ENCODE measurements at places on chromosomes 11 and 22.

- peak overlapping the region; percentile 87 for H3K4me3 ChIP-seq
- peaks cover 20% of the 10 kb centered on the region for H3K4me1 ChIP-seq
- peak overlapping the region; percentile 67 for H3K27ac ChIP-seq
- no peaks in the 10 kb centered on the region for H3K27me3 ChIP-seq
- DNase-seq: no peak
Observed at GRCh38 chr22:42443240-42444076, 11.3 kb upstream of the NFAM1 start.

DNA sequence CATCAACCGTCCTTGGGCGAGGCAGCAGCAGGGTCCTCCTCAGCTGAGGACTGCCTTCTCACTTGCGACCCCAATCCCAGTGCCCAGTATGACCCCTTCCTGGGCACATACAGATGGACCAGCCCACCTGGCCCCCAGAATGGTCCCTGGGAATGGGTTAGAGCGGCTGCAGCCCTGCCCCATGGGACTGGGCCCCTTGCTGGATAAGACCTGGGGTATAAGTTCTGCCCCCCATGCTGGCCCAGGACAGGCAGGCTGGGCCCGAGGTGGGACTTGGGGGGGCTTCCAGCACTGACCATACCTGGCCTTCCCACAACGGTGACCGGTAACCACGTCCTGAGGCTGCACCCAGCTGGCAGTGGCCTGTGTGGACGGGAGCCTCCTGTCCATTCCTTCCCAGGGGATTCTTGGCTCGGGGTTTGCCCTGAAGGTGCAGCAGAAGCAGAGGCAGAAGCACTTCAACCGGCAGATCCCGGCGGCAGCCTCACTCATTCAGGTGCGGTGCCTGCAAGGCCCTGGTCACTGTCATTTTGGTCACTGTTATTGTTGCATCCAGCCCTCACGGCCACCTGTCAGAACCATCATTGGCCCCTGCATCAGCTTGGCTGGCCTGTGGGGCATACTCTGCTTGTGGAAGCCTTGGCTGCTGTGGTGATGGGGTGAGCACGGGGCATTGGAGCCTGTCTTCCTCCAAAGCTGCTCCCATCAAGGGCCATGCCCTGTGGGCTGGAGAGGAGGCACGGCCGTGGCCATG is 114.8 kb downstream of the KCNQ1OT1 start:
- no peak overlapping the region for H3K27ac ChIP-seq
- DNase-seq: no peak
- H3K27me3 ChIP-seq: no peaks in the 10 kb centered on the region
- no peaks in the 10 kb centered on the region for H3K4me1 ChIP-seq

DNA sequence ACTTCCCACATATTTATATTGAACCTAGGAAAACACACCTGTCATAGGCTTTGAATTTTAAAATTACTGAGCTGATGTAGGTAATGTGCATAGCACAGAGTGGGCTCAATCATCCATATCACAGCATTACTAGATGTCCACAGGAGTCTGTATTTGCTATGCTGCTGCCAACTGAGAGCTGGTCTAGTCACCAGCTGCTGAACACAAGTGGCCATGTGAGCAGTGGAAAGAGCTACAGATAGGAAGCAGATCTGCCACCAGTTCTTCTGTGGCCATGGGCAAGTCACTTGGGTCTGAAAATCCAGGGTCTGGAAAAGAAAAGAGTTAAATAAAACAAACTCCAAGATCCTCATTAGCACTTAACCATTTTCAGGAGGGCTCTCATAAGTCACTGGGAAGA is 91.8 kb downstream of the APIP start:
- H3K27me3 ChIP-seq: no peaks in the 10 kb centered on the region
- DNase-seq: no peak
- H3K4me3 ChIP-seq: no peak overlapping the region
- H3K27ac ChIP-seq: no peak overlapping the region

DNA sequence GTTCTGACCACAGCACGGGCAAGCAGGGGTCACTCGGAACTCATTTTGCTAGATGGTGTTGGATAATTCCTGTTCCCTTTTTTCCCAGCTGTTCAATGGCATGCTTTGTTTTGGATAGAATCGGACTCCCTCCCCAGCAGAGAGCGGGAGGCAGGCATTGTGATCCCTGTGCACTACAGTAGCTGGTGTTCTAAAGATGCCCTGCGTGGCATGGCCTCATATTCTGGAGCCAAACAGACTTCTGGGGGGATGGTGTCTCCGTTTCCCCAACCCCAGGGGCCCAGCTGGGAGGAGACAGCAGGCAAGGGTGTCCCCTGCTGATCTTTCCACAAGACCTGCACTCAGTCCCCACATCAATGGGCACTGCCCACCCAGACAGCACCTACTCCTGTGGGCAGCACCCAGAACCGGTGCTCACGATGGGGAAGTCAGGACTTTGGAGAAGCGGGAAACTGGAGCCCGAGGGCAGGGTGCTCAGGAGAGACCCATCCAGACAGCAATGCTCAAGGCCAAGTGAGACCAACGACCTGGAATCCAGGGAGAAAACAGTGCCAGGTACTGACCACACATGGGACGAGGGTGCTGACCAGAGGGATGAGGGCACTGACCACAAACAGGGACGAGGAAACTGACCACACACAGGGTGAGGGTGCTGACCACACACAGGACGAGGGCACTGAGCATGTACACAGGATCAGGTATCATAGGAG is 934.9 kb downstream of the BRD1 start:
- no peaks in the 10 kb centered on the region for H3K27me3 ChIP-seq
- H3K27ac ChIP-seq: no peak overlapping the region
- no peaks in the 10 kb centered on the region for H3K4me1 ChIP-seq
- H3K4me3 ChIP-seq: no peak overlapping the region

DNA sequence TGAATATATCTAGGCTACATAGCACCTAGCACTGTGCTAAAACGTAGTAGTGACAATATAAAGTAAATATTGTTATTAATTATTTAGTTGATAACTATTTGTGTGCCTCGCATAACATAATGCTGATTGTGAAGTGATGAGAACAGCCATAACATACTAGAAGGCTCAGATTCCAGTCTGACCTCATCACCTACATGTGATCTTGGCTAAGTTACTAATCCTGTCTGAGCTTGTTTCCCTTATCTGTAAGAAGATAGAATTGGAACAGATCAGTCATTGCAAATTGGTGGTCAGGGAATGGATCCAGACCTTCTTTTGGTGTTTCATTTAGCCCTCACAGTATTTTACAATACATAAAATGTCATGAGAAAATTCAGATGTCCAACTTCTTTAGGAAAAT is 103.4 kb upstream of the SEZ6L start:
- H3K4me1 ChIP-seq: no peaks in the 10 kb centered on the region
- H3K27me3 ChIP-seq: peaks cover 3% of the 10 kb centered on the region
- DNase-seq: no peak

GRCh38 chr22:44181033-44181911 is 547 bp downstream of the PARVG start:
- H3K27me3 ChIP-seq: no peaks in the 10 kb centered on the region
- peak overlapping the region; percentile 73 for H3K27ac ChIP-seq
- peaks cover 14% of the 10 kb centered on the region for H3K36me3 ChIP-seq
- peak; percentile 68 for DNase-seq

DNA sequence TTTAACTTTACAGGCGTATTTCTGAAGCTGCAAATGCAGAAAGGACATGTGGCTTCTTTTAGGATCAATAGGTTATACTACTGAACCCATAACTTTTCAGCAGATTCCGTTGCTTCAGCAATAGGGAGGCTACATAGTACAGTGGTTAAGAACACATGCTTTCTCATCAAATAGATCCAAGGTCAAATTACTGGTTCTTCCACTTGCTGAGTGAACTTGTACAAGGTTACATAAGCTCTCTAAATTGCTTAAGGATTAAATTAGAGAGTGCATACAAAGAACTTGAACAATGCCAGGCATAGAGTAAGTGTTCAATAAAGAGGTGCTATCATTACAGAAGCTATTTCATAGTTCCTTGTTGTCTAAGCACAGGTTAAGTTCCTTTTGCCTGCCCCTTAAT is 129.6 kb downstream of the BARX2 start:
- no peak overlapping the region for H3K4me3 ChIP-seq
- no peaks in the 10 kb centered on the region for H3K27me3 ChIP-seq
- H3K27ac ChIP-seq: no peak overlapping the region
- H3K4me1 ChIP-seq: no peaks in the 10 kb centered on the region

DNA sequence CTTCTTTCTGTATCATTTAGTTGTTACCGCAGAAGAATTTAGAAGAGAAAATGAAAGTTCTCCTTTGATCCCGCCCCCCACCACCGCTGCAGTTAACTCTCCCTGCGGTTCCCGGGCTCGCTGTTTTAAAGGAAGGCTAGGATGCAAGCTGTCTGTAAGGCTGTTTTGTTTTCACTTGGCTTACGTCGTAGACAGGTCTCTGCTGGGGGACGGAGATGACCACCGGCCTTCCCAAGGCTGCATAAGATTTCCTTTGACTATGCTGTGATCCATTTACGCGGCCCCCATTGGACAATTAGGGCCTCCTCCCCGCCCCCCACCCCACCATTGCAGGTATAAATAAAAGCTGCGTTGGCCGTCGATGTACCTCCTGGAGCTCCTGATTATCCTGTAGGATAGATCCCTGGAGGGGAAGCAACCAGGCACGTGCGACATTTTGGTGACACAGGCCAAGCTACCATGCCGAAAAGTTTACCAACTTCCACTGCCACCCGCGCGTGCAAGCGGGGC is 1.4 kb upstream of the CPT1A start:
- H3K27ac ChIP-seq: peak overlapping the region; percentile 27
- peaks cover 35% of the 10 kb centered on the region for H3K4me1 ChIP-seq
- H3K27me3 ChIP-seq: no peaks in the 10 kb centered on the region
- peak; percentile 55 for DNase-seq

DNA sequence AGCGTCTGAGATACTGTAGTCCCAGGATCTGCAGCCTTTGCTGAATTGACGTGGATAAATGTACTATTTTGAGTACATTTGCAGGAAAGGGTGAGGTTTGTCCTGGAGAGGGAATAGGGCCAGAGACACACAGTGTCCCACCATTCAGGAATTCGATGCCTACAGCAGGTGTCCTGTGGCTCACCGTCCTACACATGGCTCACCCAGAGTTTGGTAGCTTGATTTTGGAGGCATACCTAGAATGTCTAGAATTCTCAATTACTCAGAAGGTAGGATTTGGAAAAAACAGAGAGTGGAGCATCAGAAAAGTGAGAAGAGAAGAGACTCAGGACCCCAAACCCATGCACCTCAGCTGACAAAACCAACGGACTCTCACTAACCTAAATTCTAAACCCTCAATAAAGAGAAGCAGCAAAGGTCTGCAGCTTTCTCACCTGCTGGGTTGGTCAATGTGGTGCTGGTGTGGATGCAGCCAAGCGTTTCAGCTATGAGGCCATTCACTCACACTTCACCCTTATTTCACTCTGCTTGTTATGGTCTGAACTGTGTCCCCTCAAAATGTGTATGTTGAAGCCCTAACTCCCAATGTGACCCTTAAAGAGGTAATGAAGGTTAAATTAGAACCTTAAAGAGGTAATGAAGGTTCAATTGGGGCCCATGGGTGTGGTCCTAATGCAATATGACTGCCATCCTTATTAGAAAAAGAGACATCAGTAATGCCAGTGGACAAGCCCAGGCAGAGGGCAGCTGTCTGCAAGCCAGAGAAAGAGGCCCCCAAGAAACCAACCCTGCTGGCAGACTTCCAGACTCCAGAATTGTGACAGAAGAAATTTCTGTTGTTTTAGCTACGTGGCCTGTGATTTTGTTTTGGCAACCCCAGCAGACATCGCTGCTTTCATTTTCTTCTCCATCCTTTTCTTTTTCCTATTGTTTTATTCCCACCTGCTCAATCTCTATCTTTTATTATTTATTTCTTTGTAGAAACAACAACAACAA is 187.8 kb downstream of the SNX19 start:
- H3K27ac ChIP-seq: no peak overlapping the region
- H3K27me3 ChIP-seq: no peaks in the 10 kb centered on the region
- DNase-seq: no peak
- H3K4me3 ChIP-seq: no peak overlapping the region

Data from CD8-positive, alpha-beta memory T cell (primary cell).